ENCODE measurements at places on chromosomes 7 and 10.

DNA sequence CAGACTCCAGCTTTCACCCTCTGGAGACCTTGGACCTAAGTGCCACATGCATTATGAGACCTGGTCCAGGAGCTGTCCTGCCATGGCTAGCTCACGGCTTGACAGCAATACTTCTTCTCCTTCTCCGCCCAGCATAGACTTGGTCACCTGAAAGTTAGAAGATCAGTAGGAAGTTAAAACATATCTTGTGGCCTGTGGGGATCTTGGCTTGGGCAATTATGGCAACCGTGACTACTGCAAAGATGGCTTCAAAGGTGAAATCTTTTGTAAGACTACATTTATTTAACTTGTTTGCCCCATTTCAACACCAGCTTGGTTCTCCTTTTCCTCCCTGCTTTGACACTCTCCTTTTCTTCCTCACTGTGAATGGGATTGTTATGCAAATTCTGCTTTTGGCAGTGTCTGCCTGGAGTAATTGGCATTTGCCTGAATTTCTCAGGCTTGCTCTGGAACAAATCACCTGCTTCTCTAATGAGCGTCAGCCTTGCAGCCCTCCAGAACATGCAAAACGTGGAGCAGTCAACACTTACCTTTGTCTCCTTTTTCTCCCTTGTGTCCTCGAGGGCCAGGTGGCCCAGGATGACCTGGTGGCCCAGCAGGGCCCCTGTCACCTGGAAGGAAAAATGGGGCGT lies 53.4 kb downstream of the COL17A1 start:
- DNase-seq: no peak

GRCh38 chr7:15168489-15168888 lies 265.9 kb upstream of the DGKB start:
- DNase-seq: no peak

GRCh38 chr10:11880151-11881029 lies 57.2 kb downstream of the PROSER2 start:
- DNase-seq: no peak

- no peak for DNase-seq
Observed at GRCh38 chr7:50792342-50793119, 9.8 kb upstream of the GRB10 start.

Data from COLO829 (cell line).